Activated CD4-positive, alpha-beta T cell treated with anti-CD3 and anti-CD28 coated beads, Interleukin-10, Interleukin-2, amounts not matched to agents 100 ng/mL and 50 ng/mL, durations not matched to agents 16 hours and 8 hours (primary cell): ENCODE measurements at places on chromosomes 5 and 9.
A peak's percentile ranks its signal among the peaks of the same experiment; 100 is the strongest.

DNA sequence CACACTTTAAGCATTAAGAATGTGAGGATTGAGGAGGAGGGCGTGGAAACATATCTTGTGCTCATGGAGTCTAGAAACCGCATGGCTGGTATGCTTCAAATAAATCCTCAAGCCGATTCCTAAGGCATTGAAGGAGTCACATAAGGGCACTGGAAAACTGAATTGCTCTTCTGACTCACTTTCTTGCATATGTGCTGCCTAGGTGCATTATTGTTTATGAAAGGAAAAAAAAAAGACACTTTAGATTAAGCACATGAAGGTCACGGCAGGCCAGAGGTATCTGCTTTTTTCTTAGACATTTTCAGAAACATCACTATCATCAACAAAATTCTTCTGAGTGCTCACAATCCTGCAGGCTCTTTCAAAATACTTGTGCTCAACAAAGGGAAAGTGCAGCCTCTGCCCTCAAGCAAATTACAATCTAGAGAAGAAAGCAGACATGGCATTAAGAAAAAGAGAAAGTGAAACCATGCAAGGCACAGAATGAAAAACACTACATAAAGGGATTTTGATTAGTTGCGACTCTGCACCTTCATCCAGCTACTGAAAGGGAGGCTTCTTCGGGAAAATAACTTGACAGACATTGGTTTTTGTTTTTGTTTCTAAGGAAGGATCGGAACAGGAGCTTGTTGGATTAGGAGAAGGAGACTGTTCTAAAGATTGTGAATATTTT, 2117.6 kb downstream of the MAT2B start:
- no peak for DNase-seq

GRCh38 chr9:134617836-134618162, 23.8 kb upstream of the COL5A1 start:
- no peak for DNase-seq

DNA sequence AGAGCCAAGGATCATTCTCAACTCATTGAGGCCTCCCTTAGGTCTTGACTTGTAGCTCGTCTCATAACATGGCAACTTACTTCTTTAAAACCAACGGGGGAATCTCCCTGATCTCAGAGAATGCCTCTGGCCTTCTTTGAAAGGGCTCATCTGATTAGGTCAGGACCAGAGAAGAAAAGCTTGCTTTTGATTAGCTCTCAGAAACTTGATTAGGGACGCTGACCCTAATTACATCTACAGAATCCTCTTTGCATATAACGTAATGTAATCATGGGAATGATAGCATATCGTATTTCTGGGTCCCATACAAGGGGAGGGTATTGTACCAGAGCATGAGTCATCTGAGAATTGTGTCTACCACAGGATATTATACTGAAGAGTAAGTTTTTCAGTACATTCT, 125.1 kb upstream of the SH3GL2 start:
- DNase-seq: no peak

- DNase-seq: no peak
These were observed 507.6 kb downstream of the CETN3 start for GRCh38 chr5:89901983-89902382.

GRCh38 chr5:113276001-113276400, 158.8 kb downstream of the TSSK1B start:
- no peak for DNase-seq

DNA sequence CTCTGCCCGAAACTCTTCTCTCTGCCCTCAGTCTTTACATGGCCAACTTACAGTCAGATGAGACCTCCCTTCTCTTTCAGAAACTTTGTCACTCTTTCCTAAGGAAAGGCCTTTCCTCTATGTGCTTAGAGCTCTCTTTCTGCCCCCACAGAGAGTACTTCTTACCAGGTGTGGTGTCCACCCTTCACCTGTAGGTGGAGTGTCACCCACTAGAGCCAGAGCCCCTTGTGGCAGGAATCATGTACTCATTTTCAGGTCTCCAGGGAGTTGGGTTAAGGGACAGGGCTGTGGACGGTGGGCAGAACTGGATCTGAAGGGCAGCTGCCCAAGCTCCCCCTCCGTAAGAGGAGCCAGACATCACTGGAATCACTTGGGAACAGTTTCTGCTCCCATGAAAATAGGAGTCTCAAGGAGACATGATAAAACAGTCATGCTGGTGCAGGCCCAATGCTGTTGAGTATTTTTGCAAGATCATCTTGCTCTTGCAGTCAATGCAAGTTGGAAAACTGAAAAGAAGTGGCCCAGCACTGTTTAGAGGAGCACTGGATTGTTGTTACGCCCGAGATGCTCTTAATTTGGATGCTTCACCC, 436.7 kb downstream of the ZSWIM6 start:
- peak; percentile 16 for DNase-seq

DNA sequence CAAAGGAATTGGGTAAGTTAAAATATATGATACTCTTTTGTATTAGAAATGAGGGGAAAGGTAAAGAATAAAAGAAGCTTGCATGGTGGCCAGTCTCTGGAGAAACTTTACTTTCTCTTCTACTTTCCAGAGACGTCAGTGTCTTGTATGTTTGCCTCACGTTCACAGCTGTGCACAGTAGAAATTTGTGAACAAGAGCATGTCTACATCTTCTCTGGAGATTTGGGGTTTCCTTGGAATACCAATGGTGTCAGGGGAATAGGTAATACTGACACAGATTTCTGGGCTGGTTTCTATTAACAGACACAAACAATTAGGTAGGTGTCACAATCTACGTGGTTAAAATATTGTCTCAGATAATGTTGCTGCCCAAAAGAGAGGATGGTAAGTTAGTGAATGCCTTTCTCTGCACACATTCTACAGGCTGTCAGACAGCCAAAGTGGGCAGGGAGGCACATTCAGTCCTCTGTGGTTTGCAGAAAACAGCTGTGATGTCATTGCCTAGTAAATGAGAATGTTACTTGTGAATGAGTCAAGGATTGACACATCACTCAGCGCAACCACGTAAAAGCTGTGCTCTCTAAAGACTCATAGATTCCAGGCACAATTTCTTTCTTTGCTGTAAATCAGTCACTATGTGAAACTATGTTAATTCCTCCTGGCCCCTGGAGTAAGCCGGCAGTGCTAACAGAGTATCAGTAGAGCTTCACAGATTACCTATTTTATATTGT, 397.1 kb downstream of the MAN2A1 start:
- peak; percentile 74 for DNase-seq
